Thoracic aorta (tissue), 2 donors: ENCODE measurements at places on chromosomes 2 and 18. TPM values are rescaled to one million over a fixed set of nuclear protein-coding genes. Genes with fewer than 3 reads are reported as not detected.

DNA sequence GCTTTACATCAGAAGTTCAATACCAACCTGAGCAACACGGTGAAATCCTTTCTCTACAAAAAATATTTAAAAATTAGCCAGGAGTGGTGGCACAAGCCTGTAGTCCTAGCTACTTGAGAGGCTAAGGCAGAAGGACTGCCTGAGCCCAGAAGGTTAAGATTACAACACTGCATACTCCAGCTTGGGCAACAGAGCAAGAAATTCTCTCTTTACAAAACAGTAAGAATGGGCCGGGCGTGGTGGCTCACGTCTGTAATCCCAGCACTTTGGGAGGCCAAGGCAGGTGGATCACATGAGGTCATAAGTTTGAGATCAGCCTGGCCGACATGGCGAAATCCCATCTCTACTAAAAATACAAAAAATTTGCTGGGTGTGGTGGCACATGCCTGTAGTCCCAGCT is 113.2 kb downstream of the USP34 start:
- H3K27ac ChIP-seq: no peak overlapping the region
- peaks cover 17% of the 10 kb centered on the region for H3K4me1 ChIP-seq
- DNase-seq: no peak

- DNase-seq: no peak
- H3K4me1 ChIP-seq: no peaks in the 10 kb centered on the region
- no peak overlapping the region for H3K27ac ChIP-seq
- no peaks in the 10 kb centered on the region for H3K36me3 ChIP-seq
- no peak overlapping the region for H3K4me3 ChIP-seq
Measured at GRCh38 chr18:21664069-21664468, 40.5 kb downstream of the ABHD3 start.

DNA sequence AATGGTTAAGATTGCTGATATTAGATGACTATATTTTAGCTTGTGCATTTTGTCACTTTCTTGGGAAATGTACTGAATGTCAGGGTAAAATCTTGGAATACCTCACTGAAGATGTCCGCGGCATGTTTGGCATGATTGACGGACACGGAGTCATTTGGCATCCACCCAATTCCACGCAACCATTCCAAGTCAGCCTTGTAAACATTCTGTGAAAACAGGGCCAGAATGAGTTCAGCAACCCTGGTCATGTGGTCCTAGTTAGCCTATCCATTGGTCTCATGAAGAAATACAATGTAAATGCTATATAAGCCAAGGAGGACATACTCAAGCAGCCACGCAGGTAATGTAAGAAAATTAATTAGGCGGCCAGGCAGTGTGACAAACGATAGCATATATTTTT is 159.5 kb downstream of the RIF1 start:
- H3K36me3 ChIP-seq: no peaks in the 10 kb centered on the region
- H3K27ac ChIP-seq: no peak overlapping the region
- DNase-seq: no peak
- H3K27me3 ChIP-seq: no peaks in the 10 kb centered on the region
- H3K4me1 ChIP-seq: peaks cover 2% of the 10 kb centered on the region
- no peak overlapping the region for H3K4me3 ChIP-seq

DNA sequence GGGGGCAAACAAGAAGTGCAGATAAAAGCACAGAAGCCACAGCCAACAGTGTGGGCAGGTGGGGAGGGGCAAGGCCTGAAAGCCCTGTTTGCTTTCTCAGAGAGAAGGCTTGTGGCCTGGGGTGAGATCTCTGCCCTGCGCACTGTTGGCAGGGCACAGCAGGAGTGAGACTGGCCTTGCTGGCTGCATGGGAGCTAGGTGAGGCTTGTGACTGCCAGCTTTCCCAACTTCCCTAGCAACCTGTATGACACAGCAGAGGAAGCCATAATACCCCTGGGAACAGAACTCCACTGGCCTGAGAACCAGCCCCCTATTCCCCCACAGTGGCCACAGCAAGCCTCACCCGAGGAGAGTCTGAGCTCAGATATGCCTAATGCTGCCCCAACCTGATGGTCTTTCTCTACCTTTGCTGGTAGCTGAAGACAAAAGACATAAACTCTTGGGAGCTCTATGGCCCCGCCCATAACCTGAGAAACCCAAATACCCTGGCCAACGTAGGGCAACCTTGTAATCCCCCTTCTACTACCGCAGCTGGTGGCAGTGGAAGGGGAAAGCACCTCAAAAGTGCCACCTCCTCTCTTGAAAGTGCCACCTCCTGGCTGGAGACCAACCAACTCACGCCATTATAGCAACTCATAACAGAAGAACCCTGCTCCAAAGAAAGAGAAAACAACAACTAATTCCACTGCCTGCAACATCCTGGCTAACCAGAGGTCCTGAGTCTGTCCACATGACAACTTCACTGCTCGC is 44.4 kb downstream of the LCT start:
- H3K4me3 ChIP-seq: no peak overlapping the region
- DNase-seq: no peak
- no peak overlapping the region for H3K27ac ChIP-seq
- no peaks in the 10 kb centered on the region for H3K27me3 ChIP-seq
- no peaks in the 10 kb centered on the region for H3K4me1 ChIP-seq
- no peaks in the 10 kb centered on the region for H3K36me3 ChIP-seq

GRCh38 chr2:145845207-145845894 is 1325.4 kb upstream of the ZEB2 start:
- H3K4me1 ChIP-seq: no peaks in the 10 kb centered on the region
- no peaks in the 10 kb centered on the region for H3K36me3 ChIP-seq
- H3K4me3 ChIP-seq: no peak overlapping the region
- H3K27ac ChIP-seq: no peak overlapping the region
- DNase-seq: no peak

- peak overlapping the region; percentile 46 for H3K27ac ChIP-seq
- H3K4me3 ChIP-seq: peak overlapping the region; percentile 53
- no peaks in the 10 kb centered on the region for H3K36me3 ChIP-seq
- H3K27me3 ChIP-seq: no peaks in the 10 kb centered on the region
Measured at GRCh38 chr2:101960819-101961337, 30.9 kb upstream of the IL1R2 start.

The CCDC141 gene
- 2.4 TPM for total RNA-seq

DNA sequence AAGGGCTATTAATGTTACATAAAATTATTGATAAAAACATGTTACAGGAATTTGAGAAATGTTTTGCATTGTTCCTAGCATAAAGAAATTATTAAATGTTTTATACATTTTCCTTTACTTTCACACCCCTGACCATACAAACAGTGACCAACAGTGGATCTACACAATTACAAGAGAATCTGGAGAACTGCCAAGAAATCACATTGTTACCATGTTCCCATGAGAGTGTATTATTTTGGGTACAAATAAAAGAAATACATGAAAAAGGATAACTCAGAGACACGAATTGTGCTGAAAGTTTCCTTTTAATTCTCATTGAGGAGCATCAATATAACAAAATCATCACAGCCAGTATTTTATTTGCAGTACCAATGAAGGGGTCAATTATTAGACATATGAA is 150.1 kb downstream of the WDPCP start:
- H3K27me3 ChIP-seq: no peaks in the 10 kb centered on the region
- H3K4me1 ChIP-seq: no peaks in the 10 kb centered on the region
- no peak for DNase-seq

The MAP3K19 gene
- total RNA-seq: not detected

GRCh38 chr2:238938401-238939055 is 90.6 kb downstream of the TWIST2 start:
- no peak overlapping the region for H3K4me3 ChIP-seq
- H3K27ac ChIP-seq: no peak overlapping the region
- H3K4me1 ChIP-seq: no peaks in the 10 kb centered on the region
- DNase-seq: peak; percentile 31

DNA sequence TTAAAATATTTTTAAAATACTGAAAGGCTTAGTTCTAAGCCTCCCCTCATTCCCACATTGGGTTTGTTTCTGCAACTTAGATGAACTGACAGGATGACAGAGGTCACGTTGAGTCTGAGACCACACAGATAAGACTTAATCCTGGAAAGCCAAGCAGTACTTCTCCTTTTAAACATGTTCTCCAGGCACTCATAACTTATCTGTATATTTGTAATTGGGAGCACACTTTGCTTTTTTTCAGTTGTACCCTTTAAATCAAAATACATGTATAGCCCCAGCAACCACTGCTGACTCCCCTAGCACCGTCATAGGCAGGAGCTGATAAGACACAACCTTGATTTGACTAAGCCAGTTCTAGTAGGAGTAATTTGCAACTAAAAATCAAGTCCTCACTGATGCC is 394.8 kb downstream of the PID1 start:
- no peak for DNase-seq
- H3K36me3 ChIP-seq: no peaks in the 10 kb centered on the region
- H3K4me1 ChIP-seq: no peaks in the 10 kb centered on the region
- H3K4me3 ChIP-seq: no peak overlapping the region

The NUP35 gene
- total RNA-seq: 29.6 TPM

The TMEM37 gene
- 4.9 TPM for total RNA-seq

DNA sequence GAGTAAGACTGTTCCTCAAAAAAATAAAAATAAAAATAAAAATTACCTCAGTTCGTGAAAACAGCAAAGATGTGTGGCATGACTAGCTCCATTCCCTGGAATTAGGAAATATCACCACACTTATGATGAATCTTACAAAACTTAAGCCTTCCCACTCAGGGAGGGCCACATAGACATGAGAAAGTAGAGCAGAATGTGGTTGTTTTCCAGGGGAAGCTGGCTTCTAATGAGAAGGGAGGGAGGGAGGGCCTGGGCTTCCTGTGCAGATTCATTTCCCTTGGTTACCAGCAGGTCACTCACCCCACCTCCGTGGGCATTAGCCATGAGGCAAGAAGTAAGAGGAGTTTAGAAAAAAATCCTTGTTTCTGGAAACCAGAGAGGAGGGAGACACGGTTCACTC is 95.9 kb upstream of the RMDN2 start:
- no peaks in the 10 kb centered on the region for H3K27me3 ChIP-seq
- H3K36me3 ChIP-seq: no peaks in the 10 kb centered on the region
- peaks cover 4% of the 10 kb centered on the region for H3K4me1 ChIP-seq
- peak; percentile 40 for DNase-seq
- H3K27ac ChIP-seq: peak overlapping the region; percentile 31
- no peak overlapping the region for H3K4me3 ChIP-seq

DNA sequence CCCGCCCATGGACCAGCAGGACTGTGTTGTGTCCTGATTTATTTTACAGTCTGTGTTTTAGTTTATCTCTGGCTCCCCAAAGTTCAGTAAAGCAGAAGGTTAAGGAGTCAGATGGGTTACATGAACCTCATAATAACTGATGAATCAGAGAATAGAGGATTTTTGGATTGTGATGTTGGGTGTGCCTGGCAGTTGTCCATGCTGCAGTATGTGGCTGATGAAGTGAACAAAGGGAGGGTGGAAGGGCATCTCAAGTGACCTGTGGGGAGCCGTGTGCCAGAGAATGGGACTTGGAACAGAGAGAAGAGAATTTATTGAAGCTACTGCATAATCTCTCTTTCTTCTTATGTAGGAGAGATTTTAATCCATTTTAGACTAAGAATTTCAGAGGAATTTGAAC is 145.5 kb downstream of the MAP4K4 start:
- no peak for DNase-seq
- no peaks in the 10 kb centered on the region for H3K27me3 ChIP-seq
- H3K4me3 ChIP-seq: no peak overlapping the region
